ENCODE measurements at places on chromosomes 1 and 21.
A peak's percentile ranks its signal among the peaks of the same experiment; 100 is the strongest.

GRCh38 chr21:35829067-35829466 is 231.3 kb downstream of the SETD4 start:
- DNase-seq: no peak

GRCh38 chr1:53165408-53165961 is 23.0 kb upstream of the SLC1A7 start:
- no peak for DNase-seq

DNA sequence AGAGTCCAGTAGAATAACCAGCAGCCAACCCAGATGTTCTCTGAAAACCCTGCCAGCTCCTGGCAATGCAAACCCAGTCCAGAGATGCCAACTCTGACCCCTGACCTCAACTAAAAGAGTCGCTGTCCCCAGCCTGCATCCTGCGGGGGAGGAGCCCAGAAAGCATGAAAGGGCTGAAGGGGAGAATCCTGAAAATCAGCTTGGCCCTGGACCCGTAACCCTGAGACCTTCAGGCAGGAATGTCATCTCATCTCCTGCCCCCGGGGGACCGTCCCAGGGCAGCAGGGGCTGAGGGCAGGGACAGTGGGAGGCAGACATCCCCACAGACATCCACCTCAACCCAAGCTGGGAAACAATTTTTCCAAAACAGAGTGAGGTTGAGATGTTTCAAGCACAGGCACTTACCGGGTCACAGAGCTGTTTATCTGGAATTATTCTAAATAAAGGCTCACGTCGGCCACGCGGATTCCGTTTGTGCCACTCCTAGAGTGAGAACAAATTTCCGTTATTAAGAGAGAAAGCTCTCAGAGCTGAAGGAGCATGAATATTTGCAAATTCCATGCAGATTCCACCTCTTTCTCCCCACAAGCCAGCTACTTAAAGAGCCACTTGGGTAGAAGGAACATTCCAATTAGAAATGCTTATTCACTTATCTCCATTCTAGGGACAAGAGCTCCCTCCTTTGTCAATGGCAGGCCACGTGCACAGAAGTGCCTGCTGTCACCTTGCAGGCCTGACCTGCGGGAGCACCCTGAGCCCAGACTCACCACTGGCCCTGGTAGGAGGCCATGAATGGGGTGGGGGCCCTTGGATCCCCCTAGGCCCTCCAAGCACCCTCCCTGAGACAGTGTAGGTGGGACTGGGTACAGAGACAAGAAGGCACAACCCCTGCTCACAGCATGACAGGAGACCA is 240.1 kb downstream of the NPHP4 start:
- DNase-seq: no peak

DNA sequence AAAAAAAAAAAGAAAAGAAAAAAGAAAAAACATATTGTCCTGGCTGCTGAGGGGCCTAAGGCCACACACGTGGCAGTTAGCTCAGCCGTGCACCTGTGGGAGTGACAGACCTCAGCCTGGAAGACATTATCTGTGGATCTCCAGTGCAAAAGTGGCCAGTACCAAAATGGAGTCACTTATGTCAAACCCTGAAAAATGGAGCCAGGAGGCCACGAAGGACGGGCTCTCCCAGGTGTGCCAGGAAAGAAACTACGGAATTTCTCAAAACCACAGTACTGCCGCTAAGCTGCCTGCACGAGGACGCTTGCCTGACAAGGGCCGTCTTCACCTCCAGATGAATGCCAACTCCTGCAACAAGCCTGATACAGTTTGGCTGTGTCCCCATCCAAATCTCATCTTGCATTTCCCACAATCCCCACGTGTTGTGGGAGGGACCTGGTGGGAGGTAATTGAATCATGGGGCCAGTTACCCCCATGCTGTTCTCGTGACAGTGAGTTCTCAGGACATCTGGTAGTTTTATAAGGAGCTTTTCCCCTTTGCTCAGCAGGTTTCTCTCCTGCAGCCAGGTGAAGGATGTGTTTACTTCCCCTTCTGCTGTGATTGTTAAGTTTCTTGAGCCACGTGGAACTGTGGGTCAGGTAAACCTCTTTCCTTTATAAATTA is 5.3 kb upstream of the MIB2 start:
- no peak for DNase-seq

DNA sequence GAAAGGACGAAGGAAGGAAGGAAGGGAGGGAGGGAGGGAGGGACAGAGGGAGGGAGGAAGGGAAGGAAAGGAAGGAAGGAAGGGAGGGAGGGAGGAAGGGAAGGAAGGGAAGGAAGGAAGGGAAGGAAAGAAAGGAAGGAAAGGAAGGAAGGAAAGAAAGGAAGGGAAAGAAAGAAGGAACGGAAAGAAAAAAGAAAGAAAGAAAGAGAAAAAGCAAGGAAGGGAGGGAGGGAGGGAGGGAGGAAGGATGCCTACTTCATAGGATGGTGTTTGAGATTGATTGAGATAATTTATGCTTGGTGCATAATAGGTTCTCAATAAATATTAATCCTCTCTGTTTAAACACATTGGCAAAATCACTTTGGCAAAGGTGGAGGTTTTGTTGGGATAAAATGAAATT is 61.2 kb downstream of the WDR64 start:
- no peak for DNase-seq

GRCh38 chr21:16194095-16194787 is 464.5 kb downstream of the USP25 start:
- DNase-seq: peak; percentile 23

DNA sequence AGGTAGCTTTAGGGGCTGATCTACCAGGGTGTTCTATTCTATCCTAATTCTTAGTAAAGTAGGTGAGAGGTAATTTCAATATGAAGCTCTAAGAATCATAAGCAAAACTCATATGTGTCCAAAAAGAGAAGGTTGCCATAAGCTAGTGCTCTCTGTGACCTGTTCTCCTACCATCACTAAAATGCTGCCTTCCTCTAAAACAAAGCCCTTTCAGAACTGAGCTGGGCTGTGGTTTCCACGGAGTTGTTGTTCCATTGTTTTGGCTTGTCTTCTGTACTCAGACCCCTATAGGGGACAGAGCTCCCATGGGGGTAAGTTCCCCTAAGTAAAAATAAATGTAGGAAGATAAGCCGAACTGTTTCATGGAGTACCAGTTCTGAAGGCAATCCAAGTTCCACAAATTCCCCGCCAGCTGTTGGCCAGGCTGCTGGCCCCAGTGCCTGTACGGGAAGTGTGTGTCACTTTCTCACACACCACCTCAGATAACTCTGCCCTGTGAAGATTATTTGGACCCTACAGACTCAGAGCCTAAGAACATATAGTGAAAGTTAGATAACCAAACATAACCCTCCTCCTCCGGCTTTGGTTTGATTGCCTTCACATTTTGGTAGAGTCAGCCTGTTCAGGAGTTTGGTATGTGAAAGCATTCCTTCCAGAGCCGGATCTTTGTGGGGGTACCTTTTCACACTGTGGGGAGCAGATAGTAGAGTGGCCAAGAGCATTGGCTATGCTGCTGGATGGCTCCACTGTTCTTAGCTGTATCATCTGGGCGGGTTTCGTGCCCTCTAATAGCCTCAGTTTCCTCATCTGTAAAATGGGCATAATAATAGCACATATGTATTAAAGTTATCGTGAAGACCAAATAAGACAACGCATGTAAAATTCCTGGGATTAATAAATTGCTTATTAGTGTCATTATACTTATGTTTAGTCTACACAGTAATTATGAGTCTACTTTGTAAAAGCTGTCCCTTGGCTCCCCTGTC is 10.8 kb downstream of the DPT start:
- DNase-seq: no peak

DNA sequence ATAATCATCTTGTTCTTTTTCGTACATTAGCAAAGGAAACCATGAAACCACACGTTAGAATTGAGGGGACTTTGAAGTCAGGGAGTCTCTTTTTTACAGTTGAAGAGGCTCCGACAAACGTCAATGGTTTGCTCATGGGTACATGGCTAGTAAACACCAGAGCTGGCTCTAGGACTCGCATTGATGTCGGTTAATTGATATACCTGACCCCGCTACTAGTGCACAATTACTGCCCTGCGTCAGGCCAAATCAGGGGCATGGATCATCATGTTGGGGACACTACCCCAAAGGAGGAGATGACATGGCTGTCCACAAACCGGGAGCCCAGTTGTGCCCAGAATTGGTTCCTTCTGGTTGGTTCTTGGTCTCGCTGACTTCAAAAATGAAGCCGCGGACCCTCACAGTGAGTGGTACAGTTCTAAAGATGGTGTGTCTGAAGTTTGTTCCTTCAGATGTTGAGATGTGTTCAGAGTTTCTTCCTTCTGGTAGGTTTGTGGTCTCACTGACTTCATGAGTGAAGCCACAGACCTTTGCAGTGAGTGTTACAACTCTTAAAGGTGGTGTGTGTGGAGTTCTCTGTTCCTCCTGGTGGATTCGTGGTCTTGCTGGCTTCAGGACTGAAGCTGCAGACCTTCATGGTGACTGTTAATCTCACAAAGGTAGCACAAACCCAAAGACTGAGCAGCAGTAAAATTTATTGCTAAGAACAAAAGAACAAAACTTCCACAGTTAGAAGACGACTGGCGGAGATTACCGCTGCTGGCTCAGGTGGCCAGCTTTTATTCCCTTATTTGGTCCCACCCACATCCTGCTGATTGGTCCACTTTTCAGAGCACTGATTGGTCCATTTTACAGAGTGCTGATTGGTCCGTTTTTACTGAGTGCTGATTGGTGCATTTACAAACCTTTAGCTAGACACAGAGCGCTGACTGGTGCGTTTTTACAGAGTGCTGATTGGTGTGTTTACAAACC is 126.9 kb upstream of the ERRFI1 start:
- DNase-seq: peak; percentile 44

GRCh38 chr1:114118351-114118990 is 35.2 kb downstream of the SYT6 start:
- no peak for DNase-seq

GRCh38 chr1:81327103-81327710 is 473.5 kb upstream of the ADGRL2 start:
- no peak for DNase-seq

GRCh38 chr1:184351416-184351975 is 35.3 kb upstream of the C1orf21 start:
- no peak for DNase-seq

GRCh38 chr1:7558481-7558880 is 212.6 kb upstream of the VAMP3 start:
- DNase-seq: no peak

DNA sequence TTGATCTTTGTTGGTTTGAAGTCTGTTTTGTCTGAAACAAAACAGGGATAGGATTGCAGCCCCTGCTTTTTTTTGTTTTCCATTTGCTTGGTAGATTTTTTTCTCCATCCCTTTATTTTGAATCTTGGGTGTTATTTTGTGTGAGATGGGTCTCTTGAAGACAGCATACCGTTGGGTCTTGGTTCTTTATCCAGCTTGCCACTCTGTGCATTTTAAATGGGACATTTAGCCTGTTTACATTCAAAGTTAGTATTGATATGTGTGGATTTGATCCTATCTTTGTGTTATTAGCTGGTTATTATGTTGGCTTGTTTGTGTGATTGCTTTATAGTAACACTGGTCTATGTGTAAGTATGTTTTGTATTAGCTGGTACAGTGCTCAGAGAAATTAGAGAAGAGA is 40.9 kb downstream of the GIPC2 start:
- no peak for DNase-seq

DNA sequence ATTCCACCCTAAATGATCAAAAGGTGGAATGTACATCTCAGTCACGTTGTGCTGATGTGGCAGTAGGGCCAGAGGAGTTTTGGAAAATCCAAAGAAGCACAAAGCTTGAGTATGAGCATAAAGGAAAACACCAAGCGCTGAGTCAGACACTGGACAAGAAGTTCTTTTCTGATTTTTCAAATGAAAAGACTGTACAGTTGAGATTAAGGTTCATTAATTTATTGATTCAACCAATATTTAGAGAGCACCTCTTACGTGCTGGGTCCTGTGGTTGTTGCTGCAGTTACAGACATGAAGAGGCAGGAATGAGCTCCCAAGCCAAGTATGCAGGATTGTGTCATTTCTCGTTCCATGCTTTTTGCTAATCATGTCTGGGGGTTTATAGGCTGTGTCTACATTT is 28.9 kb upstream of the APP start:
- DNase-seq: no peak

DNA sequence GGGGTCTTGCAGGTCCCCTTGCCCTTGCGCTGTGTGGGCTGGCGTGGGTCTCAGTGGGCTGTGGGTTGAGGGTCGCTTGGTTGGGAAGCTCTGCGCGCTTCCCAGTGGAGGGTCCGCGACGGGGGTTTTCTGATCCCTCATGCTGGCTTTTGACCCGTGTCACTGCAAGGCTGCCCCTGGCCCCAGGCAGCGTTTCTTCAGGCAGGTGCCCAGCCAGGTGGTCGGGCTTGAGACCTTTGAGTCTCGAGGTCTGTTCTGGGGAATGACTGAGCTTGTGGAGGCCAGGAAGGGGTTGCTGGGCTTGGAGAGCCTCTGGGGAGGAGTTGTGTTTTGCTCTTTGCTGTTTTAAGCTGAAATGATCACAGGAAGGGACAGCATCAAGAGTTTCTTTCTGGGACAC is 5.3 kb downstream of the SKI start:
- DNase-seq: no peak

DNA sequence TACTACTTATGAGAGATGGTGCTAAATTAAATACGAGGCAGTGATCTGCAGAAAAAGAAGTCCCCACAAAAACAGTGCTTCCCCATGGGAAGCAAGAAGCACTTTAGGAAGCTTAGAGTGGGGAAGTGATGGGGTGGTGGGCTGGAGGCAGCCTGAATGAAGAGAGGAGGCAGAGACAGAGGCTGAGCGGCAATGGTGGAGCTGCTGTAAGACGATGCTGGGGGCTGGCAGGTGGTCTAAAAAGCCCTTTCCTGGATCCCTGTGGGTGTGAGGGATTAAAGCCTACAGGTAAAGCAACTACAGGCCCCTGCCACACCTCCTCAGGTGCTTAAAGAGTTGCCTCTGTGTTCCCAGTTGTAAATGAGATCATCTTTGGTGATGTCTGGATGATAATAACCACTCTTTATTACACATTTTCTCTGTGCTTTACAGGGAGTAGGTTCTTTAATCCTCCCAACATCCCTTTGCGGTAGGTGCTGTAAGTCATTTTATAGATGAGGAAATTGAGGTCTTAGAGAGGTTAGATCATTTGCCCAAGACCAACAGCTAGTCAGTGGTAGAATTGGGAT is 39.2 kb downstream of the CNN3 start:
- no peak for DNase-seq

DNA sequence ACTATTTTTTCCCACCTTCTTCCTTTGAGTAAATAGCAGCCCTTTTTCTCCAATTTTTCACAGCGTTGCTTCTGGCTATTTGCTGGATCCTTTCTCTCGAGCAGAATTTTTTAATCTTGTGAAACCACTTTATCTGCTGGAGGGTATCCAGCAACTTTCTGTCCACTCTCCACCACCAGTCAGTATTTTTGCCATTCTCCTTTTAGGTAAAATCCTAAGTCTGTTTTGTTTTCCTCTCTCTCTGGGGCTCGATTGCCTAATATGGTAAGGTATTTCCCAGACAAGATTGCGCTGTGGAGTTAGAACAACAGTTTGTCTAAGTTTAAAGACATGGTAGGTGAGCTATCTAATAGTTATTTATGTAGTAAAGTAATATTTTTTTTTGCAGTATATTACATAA is 156.9 kb downstream of the PPP1R12B start:
- no peak for DNase-seq

Measured in CD4-positive, alpha-beta T cell treated with Interleukin-17A for 4 hours (primary cell).